ENCODE measurements at places on chromosomes 7 and 10.

DNA sequence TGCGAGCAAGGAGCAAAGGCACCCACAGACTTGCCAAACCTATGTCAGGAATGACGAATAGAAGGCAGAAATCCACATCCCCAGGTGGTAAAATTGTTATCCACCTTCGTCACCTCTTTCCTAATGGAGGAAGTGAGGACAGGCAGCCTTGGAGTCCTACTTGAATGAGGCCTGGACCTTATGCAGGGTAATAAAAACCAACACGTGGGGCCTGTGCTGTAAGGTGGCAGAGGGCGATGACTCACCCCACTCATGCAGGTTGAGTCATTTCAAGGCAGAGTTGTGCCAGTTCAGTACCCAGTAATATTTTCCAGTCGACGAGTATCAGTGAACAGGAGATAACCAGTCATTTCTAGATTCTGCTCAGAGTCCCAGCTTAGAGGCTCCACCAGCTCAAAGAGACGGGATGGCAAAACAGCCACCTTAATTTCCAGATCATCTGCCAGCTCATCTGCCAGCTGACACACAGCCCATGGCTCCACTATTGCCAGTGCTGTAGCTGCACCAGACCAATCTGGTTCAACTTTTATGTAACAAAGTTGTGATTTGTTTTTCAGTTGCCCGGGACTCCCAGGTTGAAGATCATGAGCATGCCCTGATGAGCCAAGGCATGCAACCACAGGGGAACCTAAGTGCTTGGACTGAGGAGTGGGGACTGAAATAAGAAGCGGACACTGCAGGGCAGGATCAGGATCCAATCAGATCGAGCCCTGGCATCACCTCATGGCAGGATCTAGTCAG is 176.2 kb upstream of the ITGB1 start:
- no peak for DNase-seq

DNA sequence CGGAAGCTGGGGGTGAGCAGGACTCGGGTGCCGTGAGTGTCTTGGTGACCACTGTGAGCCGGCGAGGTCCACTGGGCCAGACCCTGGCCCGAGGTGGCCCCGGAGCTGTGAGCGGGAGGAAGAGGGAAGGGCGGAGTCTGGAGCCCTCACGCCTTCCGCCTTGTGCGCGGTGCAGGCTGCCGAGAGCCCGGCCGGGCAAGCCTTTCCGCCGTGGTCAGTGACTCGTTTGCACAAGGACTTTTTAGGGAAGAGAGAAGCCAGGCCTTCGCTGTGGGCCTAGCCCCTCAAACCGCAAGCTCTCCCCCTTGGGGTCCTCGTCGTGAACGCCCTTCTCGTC is 40.9 kb upstream of the ZNF32 start:
- DNase-seq = no peak

- DNase-seq = no peak
These were observed 98.0 kb downstream of the SPAG6 start for GRCh38 chr10:22443175-22443901.

GRCh38 chr7:152355474-152356057 is 80.2 kb downstream of the KMT2C start:
- no peak for DNase-seq

- peak; percentile 24 for DNase-seq
These were observed 221.5 kb upstream of the GHITM start for GRCh38 chr10:83917537-83918506.

DNA sequence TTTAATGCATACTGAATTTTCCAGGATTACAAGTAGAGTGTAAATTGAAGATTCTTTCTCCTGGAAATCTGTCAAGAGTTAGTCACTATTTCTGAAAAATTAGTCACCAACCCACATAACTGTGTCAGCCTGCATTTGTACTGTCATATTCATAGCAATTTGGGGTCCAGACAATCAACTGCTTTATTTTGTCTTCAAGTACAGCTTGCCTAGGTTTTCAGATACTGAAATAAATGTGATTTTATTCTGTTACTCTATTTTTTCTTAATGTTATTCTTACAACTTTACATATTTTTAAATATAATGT is 55.1 kb downstream of the CUBN start:
- no peak for DNase-seq

GRCh38 chr7:83921941-83922607 is 272.5 kb downstream of the SEMA3A start:
- no peak for DNase-seq

- no peak for DNase-seq
These were observed 39.6 kb downstream of the ARMH3 start for GRCh38 chr10:102016416-102016815.

GRCh38 chr7:20441346-20441745 is 110.6 kb downstream of the ITGB8 start:
- DNase-seq = no peak

GRCh38 chr10:133294189-133294588 is 14.5 kb downstream of the TUBGCP2 start:
- DNase-seq = no peak

GRCh38 chr7:134669845-134670373 is 23.3 kb downstream of the BPGM start:
- DNase-seq = no peak

DNA sequence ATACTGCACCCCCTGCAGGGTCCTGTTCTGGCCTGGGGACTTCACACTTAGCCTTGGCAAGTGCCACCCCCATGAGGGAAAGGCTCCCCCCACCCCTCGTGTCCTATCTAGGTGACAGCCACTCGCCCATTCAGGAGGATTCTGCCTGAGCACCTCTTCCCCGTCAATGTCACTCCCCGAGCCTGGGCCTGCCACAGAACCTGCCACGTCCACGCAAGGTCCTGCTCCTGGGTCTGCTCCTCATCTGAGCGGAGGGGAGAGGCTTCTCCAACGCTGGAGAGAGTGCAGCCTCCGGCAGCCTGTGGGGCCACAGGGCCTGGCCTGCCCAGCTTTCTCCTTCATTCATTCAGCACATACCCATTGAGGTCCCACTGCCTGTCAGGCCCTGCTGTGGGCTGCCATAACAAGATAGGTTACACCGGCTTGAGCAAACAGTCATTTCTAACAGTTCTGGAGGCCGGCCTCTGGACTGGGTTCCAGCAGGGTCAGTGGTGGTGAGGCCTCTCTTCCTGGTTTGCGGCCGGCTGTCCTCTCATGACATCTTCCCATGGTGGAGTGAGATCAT is 92.0 kb upstream of the RET start:
- DNase-seq = no peak

DNA sequence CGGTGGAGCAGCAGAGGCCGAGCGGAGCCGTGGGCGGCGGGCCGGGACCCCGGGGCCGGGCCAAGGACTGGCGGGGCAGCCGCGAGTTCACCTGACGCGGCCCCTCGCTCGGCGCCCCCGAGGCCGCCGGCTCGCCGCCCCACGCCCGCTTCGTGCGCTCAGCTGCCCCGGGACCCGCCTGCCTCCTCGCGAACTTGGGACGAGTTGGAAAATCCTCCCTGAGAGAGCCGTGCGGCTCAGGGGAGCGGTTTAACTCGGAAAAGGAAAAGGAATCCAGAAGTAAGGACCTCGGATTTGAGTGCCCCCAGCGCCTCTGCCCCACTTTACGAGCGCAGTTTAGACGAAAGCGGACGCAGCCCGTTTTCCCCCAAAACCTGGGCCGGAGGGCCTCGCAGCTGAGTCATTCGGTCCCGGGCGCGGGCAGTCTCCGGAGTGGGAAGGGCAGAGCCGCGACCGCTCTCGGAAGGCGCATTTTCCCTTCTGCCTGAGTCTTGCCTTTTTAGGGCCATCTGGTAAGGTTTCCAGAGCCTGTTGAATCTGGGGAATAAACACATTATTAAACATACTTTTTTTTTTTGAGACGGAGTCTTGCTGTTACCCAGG is 744 bp downstream of the CREM start:
- peak; percentile 70 for DNase-seq

- DNase-seq = no peak
These were observed at the start of gene CYP3A5 for GRCh38 chr7:99679400-99680191. CYP3A5 (minus strand) TSS chr7:99679996; CDS start chr7:99679896, 100 bp downstream.

DNA sequence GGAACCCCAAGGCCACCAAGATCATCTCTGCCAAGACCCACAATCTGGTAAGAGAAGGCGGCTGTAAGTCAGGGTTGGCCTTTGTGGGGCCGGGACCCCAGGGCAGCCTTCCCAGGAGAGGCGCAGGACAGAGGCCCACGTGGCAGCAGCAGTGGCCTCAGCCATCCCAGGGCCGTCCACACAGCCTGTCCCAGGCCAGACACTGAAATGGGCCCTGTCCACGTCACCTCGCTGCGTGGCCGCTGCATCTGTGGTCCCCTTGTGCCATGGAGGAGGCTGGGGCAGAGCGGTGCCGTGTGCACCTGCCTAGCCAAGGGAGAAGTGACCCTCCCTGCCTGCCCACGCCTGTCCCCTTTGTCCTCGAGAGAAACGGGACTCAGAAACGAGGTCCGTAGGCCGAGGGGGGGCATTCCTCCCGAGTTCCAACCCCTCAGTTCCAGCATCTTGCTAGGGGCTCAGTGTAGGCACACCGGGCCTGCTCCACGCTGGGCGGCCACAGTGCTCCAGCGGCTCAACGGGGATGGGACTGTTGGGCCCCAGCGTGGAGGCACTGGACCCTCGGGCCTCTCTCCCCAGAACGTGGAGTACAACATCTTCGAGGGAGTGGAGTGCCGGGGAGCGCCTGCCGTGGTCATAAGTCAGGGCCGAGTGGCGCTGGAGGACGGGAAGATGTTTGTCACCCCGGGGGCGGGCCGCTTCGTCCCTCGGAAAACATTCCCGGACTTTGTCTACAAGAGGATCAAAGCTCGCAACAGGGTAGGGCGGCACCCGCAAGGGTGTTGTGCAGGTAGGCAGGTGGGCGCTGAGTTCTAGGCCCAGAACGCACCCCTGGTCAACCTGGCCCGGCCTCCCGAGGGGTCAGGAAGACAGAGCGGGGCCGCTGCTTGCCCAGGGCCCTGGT is 15.6 kb downstream of the DPYSL4 start:
- DNase-seq = no peak

- DNase-seq = peak; percentile 96
These were observed at the start of gene HOXA5 for GRCh38 chr7:27143023-27143949. HOXA5 (minus strand) TSS chr7:27143681; CDS start chr7:27143607, 74 bp downstream.

All from ELF-1 (cell line).